Kidney epithelial cell (primary cell): ENCODE measurements at places on chromosomes 4 and X.
A peak's percentile ranks its signal among the peaks of the same experiment; 100 is the strongest.

GRCh38 chr4:52588097-52588496 lies 71.0 kb downstream of the USP46 start:
- no peak for DNase-seq

GRCh38 chr4:37648084-37648817 lies 37.9 kb downstream of the RELL1 start:
- peak; percentile 90 for DNase-seq

- DNase-seq = no peak
Measured at GRCh38 chr4:18566970-18567799, 545.6 kb upstream of the LCORL start.

GRCh38 chr4:53161051-53161786 lies 204.6 kb downstream of the SCFD2 start:
- DNase-seq = no peak

DNA sequence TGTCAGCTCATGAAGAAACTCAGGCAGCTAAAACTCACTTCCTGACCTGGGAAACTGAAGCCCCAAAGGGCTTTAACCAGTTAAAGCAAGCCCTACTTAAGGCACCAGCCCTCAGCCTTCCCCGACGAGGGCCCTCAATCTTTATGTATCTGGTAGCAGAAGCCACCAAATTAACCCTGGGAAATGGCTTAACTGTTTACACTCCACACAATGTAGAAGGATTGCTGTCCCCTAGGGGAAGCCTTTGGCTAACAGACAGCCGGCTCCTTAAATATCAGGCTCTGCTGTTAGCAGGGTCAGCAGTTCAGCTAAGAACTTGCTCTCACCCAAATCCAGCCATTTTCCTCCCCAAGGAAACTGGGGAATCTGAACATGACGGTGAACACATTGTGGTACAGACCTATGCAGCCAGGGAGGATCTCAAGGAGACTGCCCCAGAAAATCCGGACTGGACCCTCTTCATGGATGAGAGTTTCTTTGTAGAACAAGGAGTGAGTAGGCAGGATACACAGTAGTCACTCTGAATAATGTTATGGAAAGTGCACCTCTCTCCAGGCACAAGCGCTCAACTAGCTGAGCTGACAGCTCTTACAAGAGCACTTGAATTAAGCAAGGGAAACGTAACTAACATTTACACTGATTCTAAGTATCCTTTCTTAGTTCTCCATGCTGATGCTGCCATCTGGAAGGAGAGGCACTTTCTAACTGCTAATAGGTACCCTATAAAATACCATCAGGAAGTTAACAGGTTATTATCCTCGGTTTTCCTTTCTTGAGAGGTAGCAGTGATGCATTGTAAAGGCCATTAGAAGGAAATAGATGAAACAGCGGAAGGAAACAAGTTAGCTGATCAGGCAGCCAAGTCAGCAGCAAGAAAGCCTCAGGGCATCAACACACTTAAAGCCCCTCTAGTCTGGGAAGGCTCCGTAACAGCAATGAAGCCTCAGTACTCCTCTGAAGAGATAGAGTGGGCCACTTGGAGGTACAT lies 9.6 kb upstream of the NAF1 start:
- no peak for DNase-seq

- peak; percentile 16 for DNase-seq
Measured at GRCh38 chrX:103356130-103356798, at the start of gene TCEAL9. TCEAL9 (plus strand) TSS chrX:103356506; CDS start chrX:103357685, 1,179 bp downstream.

- DNase-seq = no peak
Measured at GRCh38 chr4:38539501-38539900, 124.5 kb upstream of the KLF3 start.

- DNase-seq = no peak
Measured at GRCh38 chrX:135489542-135489941, 30.9 kb upstream of the INTS6L start.

GRCh38 chr4:112085156-112086035 lies 59.9 kb upstream of the FAM241A start:
- no peak for DNase-seq

DNA sequence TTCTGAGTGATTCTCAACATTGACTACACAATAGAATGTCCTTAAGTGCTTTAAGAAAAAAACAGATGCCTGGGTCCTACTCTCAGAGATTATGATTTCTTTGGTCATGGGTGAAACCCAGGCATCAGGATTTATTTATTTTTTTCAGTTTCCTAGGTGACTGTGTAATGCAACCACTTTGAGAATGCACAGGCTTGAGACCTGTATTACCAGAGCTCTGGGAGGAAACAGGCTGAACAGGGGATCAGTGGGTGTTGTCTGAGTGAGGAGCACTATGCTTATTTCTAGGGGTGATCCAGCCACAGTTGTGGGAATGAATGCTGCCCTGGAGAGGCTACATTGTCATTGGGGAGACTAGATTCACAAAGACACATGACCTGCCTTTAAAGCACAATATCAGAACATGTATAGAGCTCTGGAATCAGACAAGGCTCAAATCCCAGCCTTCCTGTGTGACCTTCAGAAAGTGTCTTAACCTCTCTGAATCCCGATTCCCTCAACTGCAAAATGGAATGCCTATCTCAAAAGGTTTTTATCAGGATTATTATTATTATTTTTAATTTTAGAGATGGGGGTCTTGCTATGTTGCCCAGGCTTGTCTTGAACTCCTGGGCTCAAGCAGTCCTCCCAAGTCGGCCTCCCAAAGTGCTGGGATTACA lies 61.6 kb upstream of the PRPS1 start:
- no peak for DNase-seq

DNA sequence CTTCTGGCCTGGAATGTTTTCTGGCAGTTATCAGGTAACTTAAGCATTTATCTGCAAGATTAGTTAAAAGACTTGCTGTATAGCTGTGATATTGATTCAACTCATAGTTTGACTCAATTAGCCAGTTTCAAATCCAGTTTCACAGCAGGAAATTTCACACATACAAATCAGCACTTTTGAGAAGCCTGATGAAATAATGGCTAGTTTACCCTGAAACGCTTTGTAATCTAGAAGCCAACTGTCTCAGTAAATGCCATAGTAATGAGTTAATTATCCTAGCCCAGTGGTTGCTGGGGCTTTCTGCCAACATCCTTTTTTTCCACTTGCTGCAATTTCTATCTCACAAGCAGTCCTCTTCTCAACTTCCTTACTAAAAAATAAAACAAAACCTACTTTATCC lies 53.1 kb downstream of the ARHGEF38 start:
- DNase-seq = peak; percentile 32

DNA sequence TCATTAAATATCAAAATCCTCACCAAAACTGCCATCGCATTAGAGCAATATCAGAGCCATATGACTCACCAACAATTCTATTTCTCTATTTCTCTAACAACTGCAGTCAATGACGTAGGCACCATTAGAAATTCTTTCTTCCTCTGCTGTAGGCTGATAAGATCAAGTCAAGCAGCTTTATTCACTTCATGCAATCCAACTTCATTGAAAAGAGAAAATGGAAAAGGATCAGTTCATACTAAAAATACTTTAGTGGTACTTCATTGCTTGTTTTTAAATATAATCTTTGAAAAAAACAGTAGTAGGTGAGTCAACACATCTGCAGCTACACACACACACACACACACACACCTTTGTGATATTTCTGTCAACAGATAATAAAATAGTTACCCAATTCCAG lies 345.3 kb upstream of the TENM3 start:
- DNase-seq = peak; percentile 47

DNA sequence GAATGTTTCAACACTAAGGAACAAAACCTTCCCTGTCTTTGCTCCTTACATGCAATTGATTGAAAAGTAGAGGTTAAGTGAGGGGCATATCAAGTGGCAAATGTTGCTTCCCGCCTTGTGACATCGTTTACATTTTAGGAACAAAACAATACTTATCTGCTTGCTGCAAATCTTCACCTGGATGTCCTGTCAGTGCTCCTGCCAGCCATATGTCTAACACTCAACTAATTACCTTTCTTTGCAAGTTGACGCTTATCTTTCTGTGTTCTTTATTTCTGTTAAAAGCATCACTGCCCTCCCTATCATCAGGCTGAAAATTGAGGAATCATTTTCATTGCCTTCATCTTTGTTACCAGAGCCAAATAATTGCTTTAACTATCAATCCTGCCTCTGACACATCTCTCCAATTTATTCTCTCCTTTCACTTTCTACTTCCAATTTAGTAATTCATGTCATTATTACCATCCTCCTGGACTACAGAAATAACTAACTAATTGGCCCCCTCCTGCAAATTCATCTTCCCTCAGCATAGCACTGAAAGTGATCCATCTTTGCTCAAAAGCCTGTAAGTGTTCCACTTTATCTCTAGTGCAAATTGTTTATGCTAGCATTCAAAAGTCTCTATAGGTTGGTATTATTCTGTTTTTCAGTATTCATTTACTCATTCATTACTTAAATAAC lies 298.7 kb upstream of the ATOH1 start:
- DNase-seq = no peak

- DNase-seq = no peak
Measured at GRCh38 chr4:104879367-104879766, 267.3 kb upstream of the TET2 start.

GRCh38 chr4:22215084-22215483 lies 266.5 kb upstream of the KCNIP4 start:
- no peak for DNase-seq

- no peak for DNase-seq
Measured at GRCh38 chr4:133320576-133321170, 171.6 kb downstream of the PCDH10 start.

DNA sequence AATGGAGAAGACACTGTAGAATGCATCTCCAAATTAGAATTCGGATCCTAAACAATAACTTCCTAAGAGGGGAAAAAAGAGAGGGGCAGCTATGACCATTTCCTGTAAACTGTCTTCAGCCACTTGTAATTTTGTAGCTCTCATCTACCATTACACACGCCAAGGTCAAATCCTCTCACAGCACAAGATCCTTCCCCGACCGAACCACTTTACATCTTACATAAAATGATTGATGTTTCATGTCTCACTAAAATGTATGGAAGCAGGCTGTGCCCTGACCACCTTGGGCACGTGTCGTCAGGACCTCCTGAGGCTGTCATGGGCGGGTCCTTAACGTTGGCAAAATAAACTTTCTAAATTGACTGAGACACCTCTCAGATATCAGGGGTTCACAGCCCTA lies 24.1 kb upstream of the PBDC1 start:
- no peak for DNase-seq

DNA sequence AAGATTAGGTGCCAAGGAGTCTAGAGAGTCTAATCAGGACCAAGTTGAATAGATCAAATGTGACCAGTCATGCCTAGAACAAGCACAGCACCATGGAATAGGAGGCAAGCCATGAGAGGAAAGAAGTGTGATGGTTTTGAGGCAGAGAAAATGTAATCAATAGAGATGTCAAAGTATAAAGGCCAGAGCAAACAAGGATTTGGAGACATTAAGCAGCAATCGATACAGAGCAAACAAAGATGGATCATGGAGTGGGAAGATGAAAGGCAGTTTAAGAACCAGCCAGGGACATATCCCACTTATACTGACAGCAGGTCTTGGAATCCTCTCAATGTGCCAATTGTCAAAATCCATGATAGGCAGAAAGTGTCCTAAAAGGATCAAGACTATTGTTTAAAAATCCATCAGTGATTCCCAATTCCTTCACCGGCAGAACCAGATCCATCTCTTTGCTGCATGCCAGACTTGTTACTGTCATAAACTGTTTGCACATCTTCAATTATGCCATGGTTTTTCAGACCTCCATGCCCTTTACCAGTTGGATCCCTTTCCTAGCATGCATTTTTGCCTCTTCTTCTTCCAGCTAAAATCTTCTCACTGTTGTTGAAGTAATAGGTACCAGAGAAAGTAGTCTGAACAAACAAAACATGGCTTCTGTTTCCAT lies 520.7 kb upstream of the ARX start:
- no peak for DNase-seq

DNA sequence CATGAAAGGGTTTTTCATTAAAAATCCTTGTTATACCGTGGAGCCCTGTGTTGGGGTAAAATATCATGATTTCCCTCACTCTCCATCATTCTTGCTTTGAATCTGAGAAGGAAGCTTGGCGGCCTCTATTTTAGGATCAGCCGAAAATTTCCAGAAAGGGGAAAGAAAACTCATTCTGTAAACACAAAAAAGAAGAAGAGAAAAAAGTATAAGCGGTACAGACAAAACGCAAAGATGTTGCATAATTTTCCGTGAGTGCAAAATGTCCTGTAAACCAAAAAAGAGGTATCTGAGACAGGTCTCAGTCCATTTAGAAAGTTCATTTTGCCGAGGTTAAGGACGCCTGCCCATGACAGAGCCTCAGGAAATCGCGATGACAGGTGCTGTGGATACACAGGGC lies 5.3 kb downstream of the CSF2RA start:
- no peak for DNase-seq

GRCh38 chr4:12360391-12360790 lies 931.7 kb upstream of the HS3ST1 start:
- DNase-seq = no peak

DNA sequence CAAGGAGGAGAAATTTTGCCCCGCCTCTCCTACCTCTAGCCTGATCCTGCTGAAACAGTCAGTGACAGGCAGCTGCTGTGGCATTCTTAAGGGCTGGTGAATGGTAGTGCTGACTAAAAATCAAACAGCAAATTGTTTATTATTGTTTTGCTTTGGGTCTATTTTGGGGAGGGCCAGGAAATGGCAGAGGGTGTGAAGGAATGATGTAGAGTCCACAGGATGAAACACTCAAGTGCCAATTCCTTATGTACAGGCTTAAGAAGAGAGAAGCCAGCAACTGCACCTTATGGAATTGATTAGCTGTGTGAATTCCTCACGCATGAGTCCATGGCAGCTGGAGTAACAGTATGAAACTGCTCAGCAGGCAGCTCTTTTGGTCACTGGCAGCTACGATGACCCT lies 39.7 kb downstream of the VEGFC start:
- DNase-seq = no peak

DNA sequence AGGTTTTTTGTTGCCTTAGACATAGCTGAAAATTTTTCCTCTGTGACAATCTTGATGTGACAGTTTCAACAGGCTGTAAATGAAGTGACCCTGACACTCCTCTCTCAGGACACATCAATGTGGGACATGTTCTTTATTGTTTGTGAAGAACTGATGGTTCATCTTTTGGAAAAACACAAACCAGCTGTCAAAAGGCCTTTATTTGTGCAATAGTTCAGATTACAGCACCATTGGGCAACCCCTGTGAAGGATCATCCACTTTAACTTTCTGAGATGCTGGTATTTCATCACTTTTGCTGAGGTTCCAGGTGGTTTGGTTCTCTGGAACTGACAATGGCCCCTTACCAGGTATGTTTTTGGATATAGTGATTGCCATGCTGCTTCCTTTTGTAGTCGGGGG lies 40.3 kb downstream of the OSTC start:
- no peak for DNase-seq

DNA sequence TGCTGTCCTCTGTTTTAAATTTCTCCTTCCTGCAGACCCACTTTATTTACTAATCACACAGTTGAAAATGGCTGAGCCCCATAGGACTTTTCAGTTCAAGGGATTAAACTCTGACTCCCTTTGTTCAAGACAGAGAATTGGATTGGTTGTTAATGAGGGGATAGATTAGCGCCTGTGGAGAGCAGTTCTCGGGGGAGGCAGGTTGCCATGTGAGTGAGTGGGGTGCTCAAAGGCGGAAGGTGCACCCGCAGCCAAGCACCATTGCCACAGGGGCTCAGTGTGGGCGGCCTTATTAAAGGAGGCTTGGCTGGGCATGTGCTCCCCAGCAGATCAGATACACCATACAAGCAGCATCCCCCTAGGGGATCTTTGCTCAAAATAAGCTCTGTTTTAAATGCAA lies 7.9 kb upstream of the CBR4 start:
- no peak for DNase-seq

GRCh38 chr4:4990857-4991540 lies 28.3 kb downstream of the CYTL1 start:
- peak; percentile 1 for DNase-seq
